SJSA1 (cell line): ENCODE measurements at places on chromosomes 13 and 19.

- no peak for DNase-seq
Observed at GRCh38 chr13:85710545-85710944, 88.7 kb downstream of the SLITRK6 start.

- no peak for DNase-seq
Observed at GRCh38 chr19:47389150-47389556, 30.2 kb downstream of the MEIS3 start.

- no peak for DNase-seq
Observed at GRCh38 chr19:5932146-5932545, 18.1 kb downstream of the CAPS start.

- no peak for DNase-seq
Observed at GRCh38 chr19:3227054-3227626, 2.7 kb downstream of the CELF5 start.
